Mucosa of descending colon (tissue), 3 donors: ENCODE measurements at places on chromosomes 1 and 21. TPM values are rescaled to one million over a fixed set of nuclear protein-coding genes. Genes with fewer than 3 reads are reported as not detected.
A peak's percentile ranks its signal among the peaks of the same experiment; 100 is the strongest.

DNA sequence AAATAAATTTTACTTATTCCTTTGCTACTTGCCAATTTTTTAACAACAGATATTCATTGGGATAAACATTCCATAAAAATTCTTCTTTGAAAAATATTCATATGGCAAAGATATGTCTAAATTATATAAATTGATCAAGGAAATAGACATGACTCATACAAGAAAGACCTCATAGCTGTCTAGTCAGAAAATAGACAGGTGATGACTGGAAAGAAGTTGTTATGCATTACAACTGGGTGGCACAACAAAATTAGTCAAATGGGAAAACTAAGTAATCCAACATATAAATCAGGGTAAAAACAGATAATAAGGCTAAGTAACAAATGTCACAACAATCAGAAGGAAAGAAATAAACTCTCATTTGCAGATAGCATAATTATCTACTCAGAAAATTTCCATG, 92.0 kb downstream of the USH2A start:
- no peak for DNase-seq

The SPRR4 gene
- total RNA-seq = not detected

DNA sequence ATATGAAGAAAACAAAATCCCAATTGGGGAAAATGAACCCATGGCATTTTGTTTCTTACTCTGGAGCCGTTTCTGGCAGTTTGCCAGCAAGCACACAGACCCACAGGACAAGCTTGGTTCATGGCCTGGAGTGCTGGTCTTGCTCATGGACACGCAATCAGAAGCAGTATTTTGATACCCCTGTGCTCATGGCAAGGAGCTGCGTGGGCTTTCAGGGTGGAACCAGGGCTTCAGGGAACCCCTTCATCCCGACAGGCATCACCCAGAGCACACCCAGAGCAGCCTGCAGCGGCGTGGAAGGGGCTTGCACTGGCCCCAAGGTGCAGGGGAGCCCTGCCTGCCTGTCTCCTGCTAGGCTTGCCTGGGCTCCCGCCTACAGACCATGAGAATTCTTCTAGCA, 45.4 kb upstream of the PCBP3 start:
- DNase-seq = peak; percentile 2

- no peak for DNase-seq
Measured at GRCh38 chr1:67582625-67583461, 102.2 kb upstream of the GADD45A start.

The GPR25 gene
- not detected for total RNA-seq

DNA sequence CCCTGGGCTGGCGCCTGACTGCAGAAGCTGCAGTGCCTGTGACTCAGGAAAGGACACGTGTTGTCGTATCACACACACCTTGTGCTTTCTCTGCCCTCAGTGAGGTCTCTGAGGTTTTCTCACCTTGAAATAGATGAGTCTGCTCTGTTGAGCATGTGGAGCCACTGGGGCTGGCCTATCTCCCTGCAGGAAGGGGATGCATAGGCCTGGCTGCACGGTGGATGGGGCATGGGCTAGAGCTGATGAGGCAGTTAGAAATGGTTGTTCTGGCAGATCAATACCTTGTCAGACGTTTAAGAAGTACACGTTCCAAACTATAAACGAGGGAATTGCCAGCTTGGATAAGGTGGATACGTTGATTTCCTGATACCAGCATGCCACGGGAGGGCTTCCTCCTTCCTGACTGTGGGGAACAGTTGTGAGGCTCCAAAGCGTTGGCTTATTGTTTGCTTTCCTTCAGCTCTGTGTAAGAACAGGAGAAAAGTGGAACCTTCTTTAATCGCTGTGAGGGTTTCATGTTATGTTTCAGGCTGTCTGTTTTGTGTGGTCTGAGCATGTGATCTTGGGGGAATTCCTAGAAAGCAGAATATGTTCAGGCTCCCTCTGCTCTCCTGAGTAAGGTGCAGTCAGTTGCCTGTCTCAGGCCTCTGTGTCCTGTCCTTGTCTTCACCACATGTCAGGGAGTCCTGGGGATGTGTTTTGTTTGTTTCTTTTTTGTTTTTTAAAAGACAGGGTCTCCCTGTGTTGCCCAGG, 44.8 kb downstream of the PCNT start:
- peak; percentile 5 for DNase-seq

- DNase-seq = no peak
Measured at GRCh38 chr1:178241837-178242236, 147.9 kb downstream of the RASAL2 start.

GRCh38 chr1:201408176-201408833, 9.2 kb upstream of the LAD1 start:
- DNase-seq = peak; percentile 97

The MANEAL gene
- total RNA-seq = 5.4 TPM

The C8B gene
- not detected for total RNA-seq

The HOOK1 gene
- total RNA-seq = 58.6 TPM

GRCh38 chr21:36613059-36613458, 85.9 kb upstream of the SIM2 start:
- no peak for DNase-seq

The AQP10 gene
- not detected for total RNA-seq

The CD48 gene
- total RNA-seq = 6.1 TPM

- no peak for DNase-seq
Measured at GRCh38 chr21:18294100-18294499, 49.5 kb downstream of the CHODL start.

DNA sequence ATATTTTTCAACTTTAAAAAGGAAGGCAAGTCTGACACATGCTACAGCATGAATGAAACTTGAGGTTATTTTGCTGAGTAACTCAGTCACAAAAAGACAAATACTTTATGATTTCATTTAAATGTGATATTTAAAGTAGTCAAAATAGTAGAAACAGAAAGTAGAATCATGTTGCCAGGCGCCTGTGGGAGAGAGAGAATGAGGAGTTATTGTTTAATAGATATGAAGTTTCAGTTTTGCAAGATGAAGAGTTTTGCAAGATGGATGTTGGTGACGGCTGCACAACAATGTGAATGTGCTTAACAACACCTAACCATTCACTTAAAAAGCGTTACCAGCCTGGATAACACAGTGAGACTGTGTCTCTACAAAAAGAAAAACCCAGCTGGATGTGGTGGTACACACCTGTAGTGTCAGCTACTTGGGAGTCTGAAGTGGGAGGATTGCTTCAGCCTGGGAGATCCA, 20.7 kb upstream of the ATP1A1 start:
- DNase-seq = no peak

DNA sequence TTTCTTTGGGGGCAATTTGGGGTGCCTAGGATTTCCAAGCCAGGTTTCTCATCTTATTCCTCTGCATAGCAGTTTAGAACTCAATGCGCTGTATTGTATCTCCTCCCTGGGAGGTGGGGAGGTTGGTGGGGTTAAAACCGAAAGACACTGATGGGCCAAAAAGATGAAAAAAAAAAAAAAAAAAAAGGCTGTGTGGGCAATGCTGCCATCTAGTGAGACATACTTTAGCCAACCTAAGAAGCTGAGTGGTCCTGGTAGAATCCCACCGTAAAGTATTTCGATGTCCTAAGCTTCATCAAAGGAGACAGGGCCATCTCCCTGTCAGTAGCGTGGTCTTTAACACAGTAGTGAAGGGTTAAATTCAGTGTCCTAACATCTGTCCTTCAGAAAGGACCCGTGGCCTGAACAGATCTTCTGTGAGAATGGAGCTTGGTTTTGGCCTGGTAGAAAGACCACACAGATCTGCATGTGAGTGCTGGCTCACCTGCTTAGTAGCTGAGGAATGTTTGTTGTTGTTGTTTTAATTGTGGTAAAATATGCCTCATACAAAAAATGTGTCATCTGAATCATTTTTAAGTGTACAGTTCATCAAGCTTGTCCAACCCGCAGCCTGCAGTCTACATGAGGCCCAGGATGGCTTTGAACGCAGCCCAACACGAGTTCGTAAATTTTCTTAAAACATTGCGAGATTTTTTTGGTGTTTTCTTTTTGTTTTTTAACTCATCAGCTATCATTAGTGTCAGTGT, 226.2 kb downstream of the KIF26B start:
- DNase-seq = no peak

DNA sequence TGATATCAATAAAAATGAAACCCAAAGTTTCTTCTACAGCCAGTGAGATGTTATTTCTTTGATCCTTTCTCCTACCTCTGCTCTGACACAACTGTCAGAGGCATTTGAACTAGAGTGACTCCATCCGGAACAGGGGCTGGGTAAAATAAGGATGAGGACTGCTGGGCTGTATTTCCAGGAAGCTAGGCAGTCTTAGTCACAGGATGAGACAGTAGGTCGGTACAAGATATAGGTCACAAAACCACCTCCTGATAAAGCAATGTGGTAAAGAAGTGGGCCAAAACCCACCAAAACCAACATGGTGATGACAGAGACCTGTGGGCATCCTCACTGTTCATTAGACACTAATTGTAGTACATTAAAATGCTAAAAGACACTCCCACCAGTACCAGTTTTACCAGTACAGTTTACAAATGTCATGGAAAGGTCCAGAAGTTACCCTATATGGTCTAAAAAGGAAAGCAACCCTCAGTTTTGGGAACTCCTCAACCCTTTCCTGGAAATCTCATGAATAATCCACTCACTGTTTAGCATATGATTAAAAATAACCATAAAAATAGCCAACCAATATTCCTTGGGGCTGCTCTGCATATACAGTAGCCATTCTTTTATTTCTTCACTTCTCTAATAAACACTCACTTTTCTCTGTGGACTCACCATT, 96.7 kb downstream of the GABPA start:
- DNase-seq = no peak

The MYOG gene
- not detected for total RNA-seq

The WNT3A gene
- total RNA-seq = not detected

The DSCAM gene
- total RNA-seq = not detected

DNA sequence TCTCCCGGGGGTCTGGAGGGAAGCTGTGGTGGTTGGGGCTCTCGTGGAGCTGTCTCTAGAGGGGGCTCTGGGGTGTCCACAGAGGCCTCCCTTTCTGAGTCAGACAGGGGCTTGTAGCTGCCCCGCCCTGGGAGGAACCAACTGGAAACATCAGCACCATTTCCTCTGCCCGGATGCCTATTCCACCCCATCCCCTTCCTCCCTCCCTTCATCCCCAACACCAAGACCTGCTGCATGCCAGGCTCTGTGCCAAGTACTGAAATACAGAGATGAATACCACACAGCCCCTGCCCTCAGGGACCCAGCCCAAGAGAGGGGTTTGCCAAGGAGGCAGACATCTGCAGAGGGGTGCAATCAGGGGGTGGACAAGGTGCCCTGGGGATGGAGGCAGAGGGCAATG, 125.6 kb upstream of the ADAR start:
- no peak for DNase-seq

The UMODL1 gene
- total RNA-seq = 0.90 TPM

The STPG1 gene
- total RNA-seq = 25.4 TPM

The ESRRG gene
- total RNA-seq = 0.58 TPM

DNA sequence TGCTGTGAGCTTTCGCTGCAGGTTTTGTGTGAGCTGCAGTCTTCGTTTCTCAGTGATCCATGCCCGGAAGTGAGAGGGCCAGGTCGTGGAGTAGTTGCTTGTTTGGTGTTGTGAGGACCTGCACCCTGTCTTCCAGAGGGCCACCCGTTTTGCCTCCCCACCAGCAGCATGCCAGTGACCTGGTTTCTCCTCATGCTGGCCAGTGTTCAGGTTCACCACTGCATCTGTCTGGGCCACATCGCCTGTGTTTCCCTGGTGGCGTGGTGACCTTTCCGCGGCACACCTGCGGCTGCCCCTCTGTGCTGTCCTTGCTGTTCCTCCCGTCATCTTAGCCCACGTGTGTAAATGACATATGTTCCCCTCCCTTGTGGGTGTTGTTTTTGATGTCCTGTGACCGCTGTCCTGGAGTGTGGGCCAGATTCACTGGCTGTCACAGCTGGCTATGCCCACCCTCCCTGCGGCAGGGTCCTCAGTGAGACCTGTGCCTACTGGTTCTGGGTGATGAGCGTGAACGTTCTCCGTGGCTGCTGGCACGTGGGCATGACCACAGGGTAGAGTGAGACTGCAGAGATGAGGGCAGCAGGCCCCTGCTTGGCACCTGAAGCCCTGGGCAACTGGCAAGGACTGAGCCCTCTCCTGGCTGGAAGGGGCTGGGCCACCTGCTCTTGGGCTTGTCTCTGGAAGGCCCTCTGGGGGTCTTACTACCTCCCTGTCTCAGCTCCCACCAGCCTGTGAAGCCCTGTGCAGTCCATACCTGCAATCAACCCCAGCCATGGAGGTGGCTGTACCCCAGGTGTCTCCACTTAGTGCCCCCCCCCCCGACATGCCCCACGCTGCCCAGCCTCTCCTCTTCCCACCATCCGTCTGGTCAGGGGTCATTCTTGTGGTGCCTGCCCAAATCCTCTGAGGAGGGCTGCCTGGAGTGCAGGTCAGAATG, 7.3 kb downstream of the IBA57 start:
- DNase-seq = no peak

DNA sequence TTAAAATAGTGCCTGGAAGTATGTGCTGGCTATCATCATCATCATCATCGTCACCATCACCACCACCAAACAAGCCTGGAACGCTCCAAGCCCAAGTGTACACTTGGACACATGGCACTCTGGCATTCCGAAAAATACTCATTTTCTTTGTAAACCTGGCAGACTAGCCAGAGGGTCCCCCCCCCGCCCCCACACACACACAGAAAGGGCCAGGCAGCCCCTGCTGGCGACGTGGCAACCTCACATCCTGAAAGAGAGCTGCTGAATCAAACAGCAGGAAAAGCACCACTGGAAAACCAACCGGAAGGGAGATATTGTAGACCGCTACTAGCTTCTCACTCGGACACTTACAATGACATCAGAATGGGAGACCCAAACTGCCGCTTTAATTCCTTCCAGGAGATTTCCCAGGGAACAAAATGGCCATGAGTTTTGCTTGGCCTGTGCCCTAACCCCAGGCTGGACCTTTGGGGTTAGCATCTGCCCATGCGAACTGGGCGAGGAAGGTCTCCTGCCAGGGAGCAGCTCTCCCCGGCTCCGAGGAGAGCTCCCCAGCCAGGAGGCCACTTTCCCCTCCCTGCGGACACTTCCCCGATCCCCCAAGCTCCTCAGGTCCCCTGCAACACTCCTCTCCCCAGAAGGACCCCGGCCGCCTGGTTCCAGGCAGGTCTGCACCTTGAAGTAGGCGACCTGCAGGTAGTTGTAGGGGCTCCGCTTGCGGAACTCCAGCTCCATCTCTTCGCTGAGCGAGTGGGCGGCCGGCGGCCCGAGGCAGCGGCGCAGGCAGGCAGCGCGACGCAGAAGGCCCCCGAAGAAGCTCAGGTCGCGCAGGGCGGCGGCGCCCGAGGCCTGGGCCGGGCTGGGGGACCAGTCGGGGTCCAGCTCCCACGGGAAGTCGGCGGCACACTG, 742 bp downstream of the P3H1 start:
- DNase-seq = no peak

The ELAPOR1 gene
- total RNA-seq = 119 TPM

The B3GALT5 gene
- 149 TPM for total RNA-seq

DNA sequence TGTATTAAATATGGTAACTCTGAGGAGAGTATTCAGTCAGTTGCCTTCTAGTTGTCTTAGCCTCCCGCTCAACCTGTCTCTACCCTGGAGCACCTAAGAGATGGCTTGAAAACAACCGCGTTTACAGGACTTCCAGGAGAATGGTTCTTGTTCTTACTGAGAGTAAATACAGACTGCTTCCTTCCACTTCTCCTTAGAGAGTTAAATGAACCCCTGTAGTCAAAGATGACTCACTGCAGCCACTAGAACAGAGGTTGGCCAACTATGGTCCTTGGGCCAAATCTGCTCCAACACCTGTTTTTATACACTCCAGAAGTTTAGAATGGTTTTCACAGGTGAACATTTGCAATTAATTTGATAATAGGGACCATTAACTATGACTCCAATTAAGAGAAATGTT, 60.1 kb upstream of the ASB17 start:
- DNase-seq = no peak

- DNase-seq = no peak
Measured at GRCh38 chr21:27548486-27548885, 581.6 kb upstream of the ADAMTS5 start.

The SLC6A9 gene
- total RNA-seq = 52.5 TPM

The GUCA2B gene
- total RNA-seq = 176 TPM

The A3GALT2 gene
- not detected for total RNA-seq

The RAVER2 gene
- 35.9 TPM for total RNA-seq
